ENCODE measurements at places on chromosomes 4 and X.

DNA sequence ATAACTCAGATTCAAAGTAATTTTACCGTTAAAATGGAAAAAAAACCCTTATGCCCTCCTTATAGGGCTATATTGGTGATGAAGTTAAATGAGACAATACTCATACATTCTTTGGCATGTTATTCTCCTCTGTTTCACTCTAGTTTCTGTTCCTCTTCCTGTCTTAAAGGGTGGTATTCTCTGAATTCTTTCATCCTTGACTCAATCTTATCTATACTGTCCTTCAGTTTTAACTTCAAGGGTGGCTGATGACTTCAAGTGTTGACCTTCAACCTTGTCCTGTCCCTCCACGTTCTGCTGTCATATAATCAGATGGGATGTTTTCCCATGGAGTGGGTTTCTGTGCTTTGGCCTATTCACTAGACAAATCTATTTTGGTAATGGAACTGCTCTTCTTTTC, 44.0 kb downstream of the ZNF518B start:
- no peak for DNase-seq

GRCh38 chr4:142663828-142664227, 182.3 kb downstream of the INPP4B start:
- DNase-seq: no peak

GRCh38 chr4:54727346-54727745, 69.6 kb downstream of the KIT start:
- no peak for DNase-seq

- DNase-seq: no peak
Measured at GRCh38 chrX:102604327-102604726, 5.0 kb downstream of the ARMCX5 start.

DNA sequence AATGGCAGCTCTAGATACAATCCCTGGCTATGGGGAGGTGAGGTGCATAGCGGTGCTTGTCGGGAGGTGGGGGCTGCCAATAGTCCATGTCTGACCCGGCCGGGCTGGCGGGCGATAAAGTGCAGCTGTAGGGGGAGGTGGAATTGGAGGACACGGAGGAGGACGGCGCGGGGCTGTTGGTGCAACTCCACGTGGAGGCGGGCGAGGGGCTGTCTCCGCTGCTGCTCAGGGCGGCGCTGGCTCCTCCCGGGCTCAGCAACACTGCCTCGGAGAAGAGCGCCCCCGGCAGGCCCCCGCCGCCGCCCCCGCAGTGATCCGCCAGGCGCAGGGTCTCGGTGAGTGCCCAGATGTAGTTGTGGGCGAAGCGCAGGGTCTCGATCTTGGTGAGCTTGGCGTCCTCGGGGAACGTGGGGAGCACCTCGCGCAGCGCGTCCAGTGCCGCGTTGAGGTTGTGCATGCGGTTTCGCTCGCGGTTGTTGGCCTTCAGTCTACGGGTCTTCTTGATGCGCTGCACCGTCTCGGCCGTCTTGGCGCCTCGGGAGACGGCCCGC, 1.3 kb downstream of the NEUROG2 start:
- DNase-seq: no peak

GRCh38 chr4:167222099-167222498, 12.2 kb downstream of the SPOCK3 start:
- DNase-seq: no peak

GRCh38 chr4:145735827-145736226, 55.9 kb downstream of the C4orf51 start:
- DNase-seq: no peak

DNA sequence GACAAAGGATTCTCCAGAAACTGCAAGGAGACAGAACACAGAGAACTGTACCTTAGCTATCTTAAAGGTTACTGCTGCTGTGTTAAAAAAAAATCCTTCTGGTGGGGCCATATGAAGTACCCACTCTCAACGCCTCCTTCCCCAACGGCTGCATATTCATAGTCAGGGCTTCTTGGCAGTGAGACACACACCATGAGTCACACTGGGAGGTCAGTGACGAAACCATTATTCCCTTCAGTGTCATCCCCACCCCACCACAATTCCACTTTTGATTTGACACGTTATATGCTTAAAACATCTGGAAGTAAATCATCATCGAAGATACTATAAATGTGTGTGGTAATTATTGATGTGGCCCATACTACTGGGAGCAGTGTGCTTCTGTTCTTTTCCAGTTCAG, 271.5 kb downstream of the LDB2 start:
- no peak for DNase-seq

DNA sequence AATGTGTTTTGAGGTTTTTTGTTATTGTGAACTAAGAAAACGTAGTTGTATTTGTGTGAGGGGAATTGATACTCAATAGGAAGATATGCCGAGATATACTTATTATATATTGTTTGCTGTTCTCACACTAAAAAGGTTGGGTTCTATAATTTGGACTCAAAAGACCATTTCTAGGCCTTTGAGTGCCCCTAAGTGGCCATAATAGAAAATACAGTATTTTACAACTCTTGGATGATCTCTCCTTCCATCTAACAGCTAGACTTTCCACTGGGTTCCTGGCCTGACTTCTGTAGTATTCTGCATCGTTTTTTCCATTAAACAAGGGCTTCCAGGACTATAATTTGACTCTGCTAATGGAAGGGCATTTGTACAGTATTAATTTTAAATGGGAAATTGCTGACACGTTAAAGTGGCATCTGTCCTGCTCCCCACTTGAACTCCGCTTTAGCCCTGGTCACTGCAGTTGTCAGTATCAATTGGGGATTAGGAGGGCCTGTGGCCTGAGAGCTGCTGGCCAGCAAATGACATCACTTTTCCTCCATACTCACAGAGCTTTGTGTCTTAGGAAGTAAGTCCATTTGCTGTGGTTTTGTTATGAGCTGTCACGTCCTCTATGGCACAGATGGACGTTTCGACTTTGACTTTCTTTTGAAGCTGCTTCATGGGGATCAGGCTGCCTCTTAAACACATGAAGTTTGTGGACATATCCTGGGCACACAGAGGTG, 176.9 kb downstream of the SLIT2 start:
- no peak for DNase-seq

- DNase-seq: no peak
Measured at GRCh38 chrX:48890296-48890925, 7.2 kb downstream of the TIMM17B start.

DNA sequence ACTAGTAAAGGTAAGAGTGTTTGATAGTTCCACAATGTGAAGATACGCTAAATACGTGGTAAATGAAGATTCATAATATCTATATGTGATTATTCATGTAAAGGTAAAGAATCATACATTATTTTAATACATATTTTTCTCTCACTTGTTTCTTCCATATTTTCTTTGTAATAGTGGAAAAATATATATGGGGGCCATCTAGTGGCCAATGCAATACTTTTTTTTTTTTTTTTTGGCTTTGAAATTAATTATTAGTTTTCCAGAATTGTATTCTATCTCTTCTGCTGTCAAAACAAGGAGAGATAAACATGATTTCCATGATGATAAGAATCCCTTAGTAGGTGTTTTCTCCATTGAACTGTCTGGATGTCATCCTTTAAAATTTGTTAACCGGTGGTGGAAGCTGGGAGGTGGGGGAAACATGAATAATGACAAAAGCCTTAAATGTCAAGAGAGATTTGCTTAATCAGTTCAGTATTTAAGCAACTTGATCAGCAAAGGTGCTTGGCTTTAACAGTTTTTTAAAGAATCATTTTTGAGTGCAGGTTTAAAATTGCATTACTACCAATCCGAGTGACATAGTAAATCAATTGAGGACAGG, 508.7 kb upstream of the HTR2C start:
- no peak for DNase-seq

DNA sequence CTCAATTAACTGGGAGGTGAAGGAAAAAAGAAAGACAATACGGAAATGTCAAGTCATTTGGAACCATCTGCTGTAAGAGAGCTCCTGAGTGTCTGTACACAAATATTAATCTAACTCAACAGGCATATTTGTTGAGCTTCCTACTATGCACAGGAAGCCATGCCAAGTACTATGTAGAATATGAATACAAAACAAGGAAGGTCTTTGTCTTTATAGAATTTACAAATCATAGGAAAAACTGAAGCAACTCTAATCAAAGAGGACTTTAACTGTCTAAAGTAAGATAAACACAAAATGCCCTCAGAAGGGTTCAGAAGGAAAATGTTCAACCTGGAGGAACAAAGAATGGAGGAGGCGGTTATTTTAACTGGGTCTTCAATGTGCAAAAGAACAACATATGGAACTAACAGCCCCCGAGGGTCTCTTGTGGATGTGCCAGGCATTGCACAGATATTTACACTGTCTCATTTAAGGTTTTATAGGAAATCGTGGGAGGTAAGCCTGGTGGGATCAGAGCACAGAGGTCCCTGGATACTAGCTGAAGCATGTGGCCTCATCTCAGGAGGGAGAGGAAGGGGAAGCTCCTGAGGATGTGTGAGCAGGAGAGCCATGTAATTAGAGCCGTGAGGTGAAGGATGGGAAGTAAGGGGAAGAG, 5.8 kb downstream of the FAM114A1 start:
- DNase-seq: no peak

DNA sequence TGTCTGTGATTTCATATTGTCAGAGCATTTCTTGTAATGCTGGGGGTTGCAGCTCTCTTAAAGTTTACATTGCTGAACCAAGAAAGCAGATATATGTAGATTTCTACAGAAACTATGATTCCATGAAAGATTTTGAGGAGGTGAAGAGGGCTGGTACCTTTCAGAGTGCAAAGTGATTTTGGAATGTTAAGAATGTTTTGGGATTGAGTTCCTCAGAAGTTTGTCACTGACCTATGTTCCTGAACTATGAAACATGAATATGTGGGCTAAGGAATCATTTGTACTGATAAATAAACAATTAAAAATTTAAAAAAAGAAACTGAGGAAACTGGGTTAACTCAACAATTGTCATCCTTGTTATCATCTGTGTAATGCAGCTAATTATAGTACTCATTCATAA, 12.3 kb upstream of the CHIC2 start:
- no peak for DNase-seq

DNA sequence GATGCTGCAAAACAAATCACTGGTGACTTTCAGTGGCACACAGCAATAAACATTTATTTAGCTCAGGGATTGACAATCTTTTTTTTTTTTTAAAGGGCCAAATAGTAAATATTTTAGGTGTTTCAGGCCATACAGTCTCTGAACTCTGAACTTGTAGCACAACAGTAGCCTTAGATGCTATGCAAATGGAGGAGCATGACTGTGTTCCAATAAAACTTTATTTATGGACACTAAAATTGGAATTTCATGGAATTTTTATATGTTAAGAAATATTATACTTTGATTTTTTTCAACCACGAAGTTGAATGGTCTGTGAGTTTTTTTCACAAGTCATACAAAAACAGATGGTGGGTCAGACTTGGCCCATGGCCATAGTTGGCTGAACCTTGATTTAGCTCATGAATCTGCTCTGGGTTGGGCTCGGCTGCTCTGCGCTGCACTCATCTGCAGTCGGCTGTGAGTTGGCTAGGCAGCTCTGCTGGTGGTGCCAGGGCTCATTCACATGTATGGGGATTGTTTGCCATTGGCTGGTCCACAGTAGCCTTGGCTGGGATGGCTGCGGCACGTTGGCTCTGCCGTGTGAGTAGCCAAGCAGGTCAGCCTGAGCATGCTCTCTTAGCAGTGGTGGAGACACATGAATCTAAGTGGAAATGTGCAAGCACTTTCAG, 231.7 kb upstream of the PGRMC2 start:
- no peak for DNase-seq

DNA sequence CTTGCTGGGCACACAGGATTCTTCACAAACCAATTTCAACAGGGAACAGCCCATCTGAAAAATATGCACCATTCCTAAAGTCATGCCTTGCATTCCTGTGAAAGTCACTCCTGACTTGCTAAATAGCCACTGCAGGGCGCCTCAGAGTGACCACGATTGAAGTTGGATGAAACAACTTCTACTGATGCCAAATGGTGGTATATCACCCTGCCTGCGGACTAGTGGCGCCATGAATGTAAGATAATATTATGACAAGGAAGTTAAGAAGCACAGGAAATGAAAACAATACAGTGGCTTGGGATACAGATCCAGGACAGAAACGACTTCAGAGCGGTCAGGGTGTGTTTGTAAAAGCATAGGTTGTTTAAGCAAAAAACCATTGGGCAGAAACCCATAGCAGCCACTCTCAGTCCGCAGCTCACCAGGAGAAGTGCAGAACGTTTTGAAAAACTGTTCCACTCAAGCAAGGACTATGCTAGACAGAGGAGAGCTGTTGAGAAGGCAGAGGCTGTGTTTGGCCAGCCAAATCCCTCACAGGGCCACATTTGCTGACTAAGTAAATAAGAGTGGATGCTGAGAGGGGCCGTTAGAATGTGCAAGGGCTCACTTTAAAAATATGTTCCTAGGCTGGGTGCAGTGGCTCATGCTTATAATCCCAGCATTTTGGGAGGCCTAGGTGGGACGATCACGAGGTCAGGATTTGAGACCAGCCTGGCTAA, 250.4 kb downstream of the PTTG2 start:
- DNase-seq: no peak

DNA sequence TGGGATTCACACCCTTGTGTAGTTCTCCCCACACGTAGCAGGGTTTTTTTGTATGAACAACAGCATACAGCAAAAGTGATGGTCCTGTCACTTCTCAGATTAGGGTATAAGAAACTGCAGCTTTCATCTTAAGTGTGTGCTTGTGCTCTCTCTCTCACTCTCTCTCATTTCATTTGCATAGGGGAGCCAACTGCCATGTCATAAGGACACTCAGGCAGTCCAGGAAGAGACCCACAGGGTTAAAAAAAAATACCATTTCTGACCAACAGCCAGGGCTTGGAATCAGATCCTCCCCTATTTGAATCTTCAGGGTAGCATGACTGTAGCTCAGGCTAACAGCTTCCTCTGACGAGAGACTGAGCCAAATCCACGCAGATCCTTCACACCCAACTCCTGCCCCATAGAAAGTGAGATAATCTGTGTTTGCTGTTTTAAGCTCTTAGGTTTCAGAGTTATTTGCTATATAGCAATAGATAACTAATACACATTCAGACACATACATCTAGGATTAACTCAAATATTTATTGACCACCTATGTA, 331.2 kb downstream of the PAPSS1 start:
- DNase-seq: no peak

DNA sequence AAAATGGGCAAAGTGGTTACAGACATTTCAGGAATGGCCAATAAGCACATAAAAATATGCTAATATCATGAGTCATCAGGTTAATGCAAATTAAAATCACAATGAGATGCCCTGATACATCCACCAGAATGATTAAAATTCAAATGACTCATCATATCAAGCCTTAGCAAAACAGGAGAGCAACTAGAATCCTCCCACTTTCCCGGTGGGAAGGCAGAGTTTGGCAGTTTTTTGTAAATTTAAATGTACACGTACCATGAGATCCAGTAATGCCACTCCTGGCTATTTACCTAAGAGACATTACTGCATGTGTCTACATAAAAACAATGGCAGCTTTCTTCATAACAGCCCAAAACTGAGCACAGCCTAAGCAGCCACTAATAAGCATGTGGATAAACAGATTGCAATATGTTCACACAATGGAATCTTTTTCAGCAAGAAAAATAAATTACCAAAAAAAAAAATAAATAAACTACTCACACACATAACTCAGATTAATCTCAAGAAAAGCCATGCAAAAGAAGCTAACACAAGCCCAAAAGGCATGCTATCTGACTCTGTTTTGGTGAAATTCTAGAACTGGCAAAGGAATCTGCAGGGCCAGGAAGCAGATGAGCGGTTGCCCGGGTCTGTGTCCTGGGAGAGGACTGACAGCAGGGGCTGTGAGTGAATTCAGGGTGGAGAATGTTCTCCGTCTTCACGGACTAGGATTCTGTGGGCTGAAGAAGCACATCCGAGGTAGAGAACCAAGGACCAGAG, 48.8 kb downstream of the AFAP1 start:
- DNase-seq: no peak

Data from upper lobe of right lung (tissue), 1 donor.